Stimulated activated CD4-positive, alpha-beta T cell treated with anti-CD3 and anti-CD28 coated beads, Interleukin-4, amount 100 ng/mL, for 48 hours (primary cell): ENCODE measurements at places on chromosomes 3 and 15.

DNA sequence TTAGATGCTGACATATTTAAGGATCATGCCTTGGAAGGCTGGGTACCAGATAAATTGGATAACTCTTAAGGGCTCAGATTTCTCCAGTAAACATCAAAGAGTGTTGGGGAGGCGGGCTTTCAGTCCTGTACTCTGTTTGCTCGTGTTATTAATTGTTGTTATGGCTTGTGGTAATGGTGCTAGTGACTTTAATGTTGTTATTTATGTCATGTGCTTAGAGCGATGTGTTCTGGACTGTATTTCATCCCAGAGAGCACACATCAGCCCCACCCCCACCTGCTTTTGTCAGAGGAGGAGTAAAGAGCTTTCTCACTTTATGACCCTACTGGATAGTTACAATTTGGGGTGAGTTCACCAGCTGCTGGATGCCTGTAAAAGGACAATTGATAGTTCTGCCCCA lies 386.3 kb downstream of the EPHB1 start:
- DNase-seq = no peak

DNA sequence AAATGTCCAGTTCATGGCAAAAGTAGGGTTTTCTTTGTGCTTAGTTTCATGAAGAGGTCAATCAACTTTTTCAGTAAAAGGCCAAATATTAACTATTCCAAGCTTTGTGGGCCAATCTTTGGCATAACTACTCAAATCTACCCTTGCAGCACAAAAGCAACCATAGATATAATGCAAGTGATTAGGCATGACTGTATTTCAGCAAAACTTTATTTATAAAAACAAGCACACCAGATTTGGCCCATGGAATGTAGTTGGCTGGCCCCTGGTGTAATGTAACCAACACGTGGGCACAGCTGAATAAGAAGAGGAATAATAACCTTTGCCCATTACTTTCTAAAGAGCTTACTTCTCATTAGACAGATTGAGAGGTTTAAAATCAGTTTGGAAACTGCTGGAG lies 50.6 kb downstream of the CASR start:
- no peak for DNase-seq

GRCh38 chr15:71718116-71718910 lies 92.0 kb upstream of the NR2E3 start:
- no peak for DNase-seq

DNA sequence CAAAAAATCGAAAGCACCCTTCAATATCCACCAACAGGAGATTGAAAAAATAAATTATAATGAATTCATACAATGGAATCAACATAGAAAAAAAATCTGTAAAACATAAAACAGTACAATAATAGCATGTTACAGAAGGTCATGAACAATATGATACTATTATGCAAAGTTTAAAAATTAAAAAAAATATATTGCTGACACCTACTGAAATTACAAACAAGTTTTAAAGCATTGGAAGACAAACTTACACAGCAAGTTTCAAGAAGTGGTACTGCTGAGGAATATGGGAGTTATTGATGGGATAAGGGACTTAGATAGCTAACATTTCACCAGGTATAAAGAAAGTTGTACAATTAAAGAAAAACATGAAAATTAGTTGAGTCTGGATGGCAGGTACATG lies 89.4 kb downstream of the EFL1 start:
- no peak for DNase-seq

DNA sequence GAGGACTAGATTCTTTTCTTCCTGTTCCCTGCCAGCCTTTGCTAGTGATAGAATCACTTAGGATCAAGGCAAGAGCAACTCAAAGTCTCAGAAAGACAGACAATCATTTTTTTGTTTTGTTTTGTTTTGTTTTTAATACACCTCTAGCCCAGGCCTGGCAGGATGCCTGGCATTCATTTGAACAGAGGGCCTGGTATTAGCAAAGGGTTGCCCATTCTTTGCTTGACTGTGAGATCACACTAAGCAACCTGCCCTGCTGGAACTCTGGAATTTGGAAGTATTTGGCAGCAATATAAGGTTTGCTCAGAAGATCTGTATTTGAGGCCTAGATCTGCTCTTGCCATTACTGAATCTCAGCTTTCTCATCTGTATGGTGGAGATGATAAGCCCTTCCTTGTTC lies 21.8 kb upstream of the ATP13A5 start:
- DNase-seq = no peak
